CMK (cell line): ENCODE measurements at places on chromosomes 2 and 18.

GRCh38 chr18:67509741-67510391 is 6.7 kb downstream of the DSEL start:
- DNase-seq, result no peak

DNA sequence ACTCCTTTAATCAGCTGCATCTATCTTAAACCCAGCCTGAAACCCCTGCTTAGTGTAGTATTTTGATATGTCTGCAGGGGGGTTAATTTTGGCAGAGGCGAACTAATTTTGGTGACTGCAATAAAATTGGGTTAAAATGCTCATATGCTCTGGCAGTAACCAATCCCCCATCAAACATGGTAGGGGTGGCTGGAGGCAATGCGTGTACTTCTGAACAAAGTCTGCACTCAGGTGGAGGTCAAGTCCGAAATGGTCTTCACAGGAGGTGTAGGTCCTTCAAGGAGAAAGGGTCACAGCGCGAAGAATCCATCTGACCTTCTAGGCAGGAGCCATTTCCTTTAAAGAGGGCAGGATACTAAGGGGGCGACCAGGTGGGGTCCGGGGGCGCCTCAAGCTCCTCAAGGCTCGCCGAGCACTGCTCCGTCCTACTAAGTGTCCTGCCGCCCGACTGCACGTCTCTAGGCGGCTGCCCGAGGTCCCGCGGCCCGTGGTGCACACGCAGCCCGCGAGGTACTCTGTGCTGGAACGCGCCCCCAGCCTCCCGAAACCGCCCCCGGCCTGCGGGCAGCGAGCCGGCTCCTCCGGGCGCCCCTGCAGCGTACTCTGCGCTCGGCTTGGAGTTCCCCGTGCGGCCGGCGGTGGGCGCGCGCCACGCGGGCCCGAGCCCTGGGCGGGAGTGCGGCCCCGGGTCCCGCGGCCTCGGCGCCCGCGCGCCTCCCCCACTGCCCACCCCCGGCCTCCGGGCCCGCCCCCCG is 1.7 kb upstream of the LDLRAD4 start:
- no peak for DNase-seq

DNA sequence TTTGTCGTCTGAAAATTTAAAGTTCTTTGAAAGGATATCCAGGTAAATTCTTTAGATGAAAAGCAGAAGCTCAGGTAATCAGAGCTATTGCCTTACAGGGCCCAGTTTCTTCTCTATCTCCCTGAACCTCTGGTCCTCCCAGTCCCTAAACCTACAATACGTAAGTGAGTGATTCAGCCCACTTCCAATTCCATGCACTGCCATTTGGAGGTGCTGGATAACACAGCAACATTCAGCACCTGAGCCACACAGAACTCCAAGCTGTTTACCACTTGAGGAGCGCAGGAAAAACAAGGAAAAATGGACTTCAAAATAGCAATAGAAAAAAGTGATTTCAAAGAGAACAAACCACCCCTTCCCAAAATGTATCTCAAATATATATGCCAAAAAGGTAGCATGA is 105.0 kb upstream of the DNAJC10 start:
- DNase-seq, result no peak

DNA sequence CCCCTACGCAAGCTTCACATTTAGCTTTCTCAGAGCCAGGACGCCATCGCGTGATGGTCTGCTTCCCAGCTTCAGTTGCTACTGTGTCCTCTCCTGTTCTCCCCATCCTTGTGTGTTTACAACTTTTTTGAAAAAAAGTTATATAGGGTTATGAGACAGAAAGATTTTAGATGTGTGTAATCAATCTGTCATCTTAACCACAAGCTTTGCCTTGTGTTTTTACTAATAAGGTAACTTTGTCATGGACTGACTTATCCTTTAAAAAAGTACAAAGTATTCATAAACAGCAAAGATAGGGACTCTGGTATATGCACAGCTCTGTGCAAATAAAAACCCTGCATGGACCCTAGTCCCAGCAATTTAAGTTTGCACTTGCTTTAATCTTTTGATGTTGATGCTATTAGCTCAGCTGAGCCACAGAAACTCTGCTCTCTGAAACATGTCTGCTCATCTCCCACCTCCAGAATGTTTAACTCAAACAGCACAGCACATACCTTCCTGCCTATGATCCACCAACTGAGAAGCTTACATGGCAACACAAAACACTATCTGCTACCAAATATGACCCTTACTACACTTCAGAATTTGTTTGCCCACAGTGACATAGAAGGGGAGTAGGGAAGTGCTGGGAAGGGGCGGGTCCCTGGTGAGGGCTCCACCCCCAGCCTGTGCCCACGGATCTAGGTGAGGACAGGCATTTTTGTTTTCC is 42.7 kb downstream of the SAP130 start:
- no peak for DNase-seq

GRCh38 chr18:36469461-36469860 is 171.9 kb downstream of the FHOD3 start:
- DNase-seq, result no peak
